Activated T-helper 17 cell treated with anti-CD3 and anti-CD28 coated beads, Interleukin-2, amount 50 U/mL, for 72 hours (primary cell): ENCODE measurements at places on chromosomes 1 and 21.

GRCh38 chr1:155030243-155030795, 3.3 kb downstream of the DCST2 start:
- ATAC-seq: no peak
- no peaks in the 10 kb centered on the region for H3K4me1 ChIP-seq
- no peaks in the 10 kb centered on the region for H3K36me3 ChIP-seq
- no peaks in the 10 kb centered on the region for H3K27me3 ChIP-seq
- no peak overlapping the region for H3K27ac ChIP-seq

- no peak for ATAC-seq
- peak overlapping the region; percentile 92 for H3K27ac ChIP-seq
- H3K27me3 ChIP-seq: no peaks in the 10 kb centered on the region
Observed at GRCh38 chr1:26544126-26544525, 14.6 kb downstream of the RPS6KA1 start.

GRCh38 chr1:161309868-161310267, at the start of gene MPZ:
MPZ (minus strand) TSS chr1:161309968; CDS start chr1:161309905, 63 bp downstream.
- H3K4me3 ChIP-seq: no peak within 1 kb of the TSS
- peaks cover 5% of the 10 kb centered on the region for H3K36me3 ChIP-seq

DNA sequence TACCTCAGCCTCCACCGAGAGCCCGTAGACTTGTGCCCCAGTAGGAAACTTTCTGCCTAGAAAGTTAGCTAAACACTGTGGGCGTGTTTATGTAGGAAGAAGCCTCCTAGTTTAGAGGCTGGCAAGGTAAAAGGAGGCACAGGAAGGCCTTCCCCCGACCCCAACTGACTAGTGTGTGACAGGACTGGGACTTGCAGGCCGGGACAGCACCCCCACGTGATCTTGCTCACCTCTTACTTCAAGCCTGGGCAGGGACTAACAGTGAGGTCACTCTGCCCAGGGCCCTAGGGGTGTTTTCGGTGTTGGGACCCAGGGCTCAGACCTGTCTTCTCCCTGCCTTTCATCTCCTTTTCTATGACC, 392 bp upstream of the TAGLN2 start:
- H3K36me3 ChIP-seq: peaks cover 51% of the 10 kb centered on the region
- peak overlapping the region; percentile 89 for H3K4me3 ChIP-seq
- no peaks in the 10 kb centered on the region for H3K27me3 ChIP-seq
- ATAC-seq: peak; percentile 44
- peak overlapping the region; percentile 99 for H3K27ac ChIP-seq

- no peak overlapping the region for H3K27ac ChIP-seq
- no peaks in the 10 kb centered on the region for H3K36me3 ChIP-seq
- H3K4me3 ChIP-seq: no peak overlapping the region
- no peaks in the 10 kb centered on the region for H3K4me1 ChIP-seq
- ATAC-seq: no peak
Observed at GRCh38 chr1:175597205-175597604, 146.2 kb downstream of the TNR start.

- H3K36me3 ChIP-seq: peaks cover 54% of the 10 kb centered on the region
- no peak for ATAC-seq
- no peaks in the 10 kb centered on the region for H3K4me1 ChIP-seq
- H3K27me3 ChIP-seq: no peaks in the 10 kb centered on the region
- no peak overlapping the region for H3K27ac ChIP-seq
- no peak overlapping the region for H3K4me3 ChIP-seq
Observed at GRCh38 chr1:201143726-201144635, 10.3 kb downstream of the TMEM9 start.

- no peak for ATAC-seq
- no peaks in the 10 kb centered on the region for H3K4me1 ChIP-seq
- no peaks in the 10 kb centered on the region for H3K36me3 ChIP-seq
- H3K27ac ChIP-seq: no peak overlapping the region
- H3K4me3 ChIP-seq: no peak overlapping the region
Observed at GRCh38 chr1:81484284-81484683, 316.4 kb upstream of the ADGRL2 start.

DNA sequence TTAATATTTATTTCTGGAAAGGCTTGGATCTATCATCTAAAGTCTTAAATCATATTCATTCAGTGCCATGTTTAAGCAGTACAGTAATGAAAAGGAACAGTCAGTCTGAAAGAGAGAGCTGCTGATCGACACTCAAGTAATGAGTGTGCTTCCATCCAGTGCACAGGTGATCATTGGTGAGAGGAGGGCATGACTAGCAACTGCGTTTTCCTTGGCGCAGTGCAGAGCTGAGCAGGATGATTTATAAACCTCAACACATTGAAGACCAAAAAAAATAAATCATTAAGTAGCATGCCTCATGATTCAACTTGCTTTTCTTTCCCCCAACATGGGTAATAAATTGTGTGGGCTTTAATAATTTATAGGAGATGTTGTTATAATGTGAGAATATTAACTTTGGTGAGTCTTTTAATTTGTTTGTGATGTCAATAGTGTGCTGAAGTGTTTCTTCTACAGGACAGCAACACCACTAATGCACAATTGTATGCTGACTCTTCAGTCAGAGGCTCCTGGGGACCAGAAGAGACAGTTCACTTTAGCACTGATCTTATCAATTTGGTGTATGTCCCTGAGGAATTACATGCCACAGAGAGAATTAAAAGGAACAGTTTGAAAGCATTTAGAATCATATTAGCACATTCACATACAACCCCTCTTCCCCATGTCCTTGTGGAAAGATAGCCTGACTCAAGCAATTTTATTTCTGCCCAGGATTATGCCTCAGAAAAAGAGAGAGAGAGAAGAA, 199.7 kb upstream of the ADGRL2 start:
- H3K27me3 ChIP-seq: no peaks in the 10 kb centered on the region
- no peaks in the 10 kb centered on the region for H3K4me1 ChIP-seq
- no peak overlapping the region for H3K27ac ChIP-seq
- H3K4me3 ChIP-seq: no peak overlapping the region

GRCh38 chr1:211761400-211761799, 69.2 kb downstream of the LPGAT1 start:
- H3K27ac ChIP-seq: no peak overlapping the region
- no peaks in the 10 kb centered on the region for H3K4me1 ChIP-seq
- H3K4me3 ChIP-seq: no peak overlapping the region
- no peak for ATAC-seq

- H3K27me3 ChIP-seq: no peaks in the 10 kb centered on the region
- no peak overlapping the region for H3K4me3 ChIP-seq
- peaks cover 8% of the 10 kb centered on the region for H3K4me1 ChIP-seq
- no peak for ATAC-seq
Observed at GRCh38 chr1:33010932-33011731, 25.6 kb downstream of the AK2 start.

- H3K4me1 ChIP-seq: no peaks in the 10 kb centered on the region
- no peak overlapping the region for H3K27ac ChIP-seq
- H3K36me3 ChIP-seq: no peaks in the 10 kb centered on the region
- no peak for ATAC-seq
Observed at GRCh38 chr1:214542275-214543199, 8.9 kb downstream of the PTPN14 start.

DNA sequence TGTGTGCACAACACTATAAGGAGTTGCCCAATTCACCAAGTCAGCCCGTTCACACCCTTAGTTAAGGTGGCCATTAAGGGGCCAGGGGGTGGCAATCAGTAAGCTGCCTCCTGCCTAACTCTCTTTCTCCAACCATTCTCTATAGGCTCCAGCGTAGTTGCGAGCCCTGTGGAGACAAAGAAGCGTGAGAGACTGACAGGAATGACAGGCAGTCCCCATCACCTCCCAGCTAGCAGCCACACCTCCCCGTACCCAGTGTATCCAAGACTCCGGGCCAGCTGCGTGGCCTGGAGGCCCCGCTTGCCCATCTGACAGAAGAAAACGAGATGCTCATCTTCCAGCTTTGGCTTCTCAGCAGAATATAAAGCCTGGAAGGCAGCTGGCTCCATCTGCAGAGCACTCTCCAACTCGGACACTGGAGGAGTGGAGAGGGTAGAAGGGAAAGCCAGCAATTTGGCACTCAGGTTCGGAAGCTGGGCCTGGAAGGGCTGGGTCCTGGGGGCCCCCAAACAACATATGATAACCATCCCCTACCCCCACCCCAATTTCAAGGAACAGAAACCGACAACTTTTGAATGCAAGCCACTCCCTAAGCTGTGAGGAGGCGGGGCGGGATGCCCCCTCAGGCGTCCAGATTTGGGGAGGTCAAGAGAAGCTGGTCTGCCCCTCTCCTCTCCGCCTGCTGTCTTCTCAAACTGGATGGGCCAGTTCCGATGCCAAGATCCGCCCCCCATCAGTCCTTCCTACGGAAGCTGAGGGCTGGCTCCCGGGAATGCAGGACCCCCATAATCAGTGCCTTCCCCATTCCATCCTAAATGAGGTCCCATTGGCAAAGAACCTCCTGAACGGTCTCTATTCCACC, 872 bp downstream of the TSTD1 start:
- H3K27me3 ChIP-seq: no peaks in the 10 kb centered on the region
- peaks cover 13% of the 10 kb centered on the region for H3K4me1 ChIP-seq
- ATAC-seq: no peak
- peak overlapping the region; percentile 92 for H3K4me3 ChIP-seq
- peak overlapping the region; percentile 87 for H3K27ac ChIP-seq

DNA sequence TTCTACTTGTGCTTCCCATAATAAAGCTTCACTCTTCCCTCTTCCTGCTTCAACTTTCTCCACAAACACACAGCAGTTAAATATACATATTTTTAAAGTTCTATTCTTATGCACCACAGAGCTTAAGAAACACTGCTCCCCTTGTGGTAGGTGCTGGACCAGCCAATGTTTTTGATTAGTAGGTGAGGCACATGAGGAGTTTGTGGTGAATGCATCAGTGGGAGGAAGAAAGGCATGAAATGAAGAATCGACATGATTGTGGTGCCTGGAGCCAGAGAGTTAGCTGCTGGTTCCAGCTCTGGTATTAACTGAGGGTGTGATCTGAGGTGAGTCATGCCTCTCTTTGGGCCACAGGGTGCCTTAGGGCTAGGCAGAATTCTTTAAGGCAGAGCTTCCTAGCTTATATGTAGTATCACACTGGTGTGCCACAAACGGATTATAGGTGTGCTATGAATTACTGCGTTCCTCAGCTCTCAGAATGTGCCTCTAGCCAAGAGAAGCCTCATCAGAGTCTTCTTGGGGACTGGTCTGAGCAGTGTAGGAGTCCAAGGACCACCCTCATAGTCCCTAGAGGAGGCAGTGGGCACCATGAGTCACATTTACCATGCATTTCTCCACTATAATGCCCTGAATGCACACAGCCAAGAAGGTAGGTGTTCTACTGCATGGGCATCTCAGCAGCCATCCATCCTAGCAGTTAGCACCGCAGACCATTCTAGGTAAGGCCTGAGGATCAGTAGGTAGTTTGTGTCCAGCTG, 97.4 kb upstream of the SGIP1 start:
- peak overlapping the region; percentile 45 for H3K4me3 ChIP-seq
- H3K36me3 ChIP-seq: no peaks in the 10 kb centered on the region
- no peaks in the 10 kb centered on the region for H3K27me3 ChIP-seq
- peak; percentile 98 for ATAC-seq

GRCh38 chr1:234373959-234374254, 651 bp downstream of the COA6 start:
- ATAC-seq: no peak
- peaks cover 61% of the 10 kb centered on the region for H3K36me3 ChIP-seq
- no peaks in the 10 kb centered on the region for H3K27me3 ChIP-seq
- peak overlapping the region; percentile 94 for H3K4me3 ChIP-seq
- H3K4me1 ChIP-seq: peaks cover 36% of the 10 kb centered on the region

GRCh38 chr21:26769613-26770188, 75.5 kb downstream of the ADAMTS1 start:
- peaks cover 8% of the 10 kb centered on the region for H3K27me3 ChIP-seq
- H3K4me1 ChIP-seq: no peaks in the 10 kb centered on the region
- H3K27ac ChIP-seq: no peak overlapping the region
- no peaks in the 10 kb centered on the region for H3K36me3 ChIP-seq
- no peak overlapping the region for H3K4me3 ChIP-seq
- no peak for ATAC-seq

DNA sequence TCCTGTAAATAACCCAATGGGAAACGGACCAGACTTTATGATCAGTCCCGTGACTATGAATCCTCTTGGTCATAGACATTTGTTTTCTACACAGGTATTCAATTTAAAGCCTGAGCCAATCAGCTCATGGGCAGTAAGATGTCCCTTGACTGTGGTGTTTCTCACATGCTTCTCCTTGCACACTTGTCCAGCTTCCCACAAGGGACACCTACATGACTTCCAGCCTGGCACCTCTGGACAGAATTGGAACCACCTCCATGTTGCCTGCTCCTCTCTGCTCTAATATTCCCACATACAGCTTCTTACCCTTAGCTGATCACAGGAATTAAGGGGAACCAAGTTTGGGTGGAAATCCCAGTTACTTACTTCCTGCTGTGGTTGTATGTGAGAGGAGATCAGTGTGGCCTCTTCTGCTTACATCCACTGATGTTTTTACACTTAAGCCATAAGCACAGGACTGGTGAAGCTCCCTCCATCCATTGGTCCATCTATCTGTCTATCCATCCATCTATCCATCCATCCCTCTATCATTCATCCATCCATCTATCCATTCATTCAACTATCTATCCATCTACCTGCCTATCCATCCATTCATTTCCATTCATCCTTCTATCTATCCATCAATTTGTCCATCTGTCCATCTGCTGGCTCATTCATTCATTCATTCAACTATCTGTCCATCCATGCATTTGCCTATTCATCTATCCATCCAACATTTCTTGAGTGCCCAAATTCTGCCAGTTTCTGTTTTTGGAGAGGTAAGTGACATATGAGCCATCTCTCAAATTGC, 16.4 kb downstream of the RUNX1 start:
- H3K27ac ChIP-seq: peak overlapping the region; percentile 18
- no peak for ATAC-seq
- H3K27me3 ChIP-seq: no peaks in the 10 kb centered on the region
- H3K36me3 ChIP-seq: peaks cover 18% of the 10 kb centered on the region
- H3K4me1 ChIP-seq: peaks cover 69% of the 10 kb centered on the region
- peak overlapping the region; percentile 95 for H3K4me3 ChIP-seq

GRCh38 chr1:37438037-37438868, 36.1 kb upstream of the ZC3H12A start:
- H3K27me3 ChIP-seq: peaks cover 25% of the 10 kb centered on the region
- no peak for ATAC-seq
- H3K4me3 ChIP-seq: no peak overlapping the region
- H3K27ac ChIP-seq: no peak overlapping the region
- H3K4me1 ChIP-seq: no peaks in the 10 kb centered on the region
